ENCODE measurements at places on chromosomes 5 and 9.

DNA sequence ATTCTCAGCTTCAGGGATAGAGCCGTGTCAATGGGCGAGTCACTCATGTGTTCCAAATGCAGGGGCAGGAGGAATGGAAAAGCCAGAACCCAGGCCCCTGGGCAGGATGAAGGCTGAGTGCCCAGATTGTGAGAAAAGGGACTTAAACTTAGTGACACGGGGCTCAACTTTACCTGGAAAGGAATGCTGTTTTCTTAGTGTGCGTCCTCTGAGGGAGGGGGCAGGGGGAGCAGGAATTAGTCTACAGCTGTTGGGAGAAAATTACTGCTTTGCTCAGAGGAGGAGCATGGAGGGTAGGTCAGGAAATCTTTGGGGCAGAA is 14.6 kb downstream of the HK3 start:
- DNase-seq, result no peak

GRCh38 chr5:128329386-128329939 is 208.6 kb downstream of the FBN2 start:
- no peak for DNase-seq

DNA sequence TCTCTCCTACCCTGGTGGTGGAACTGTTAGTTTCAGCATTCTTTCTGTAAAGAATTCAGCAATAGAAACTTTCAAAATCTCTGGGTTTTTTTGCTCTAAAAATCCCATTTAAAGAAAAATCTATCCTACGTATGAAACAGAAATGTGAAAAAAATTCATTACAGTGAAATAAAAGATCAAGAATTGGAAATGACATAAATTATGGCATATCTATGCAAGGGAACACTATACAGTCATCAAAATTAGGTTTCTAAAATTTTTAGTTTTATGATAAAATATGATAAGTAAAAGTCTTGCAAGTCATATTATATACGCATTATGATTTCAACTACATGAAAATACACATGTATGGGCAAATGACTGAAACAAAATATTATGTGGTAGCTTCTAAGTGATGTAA is 342.6 kb downstream of the CETN3 start:
- DNase-seq, result no peak

- no peak for DNase-seq
Measured at GRCh38 chr5:140041492-140042392, 1.4 kb downstream of the NRG2 start.

- DNase-seq, result no peak
Measured at GRCh38 chr9:68760674-68761333, 55.8 kb downstream of the PIP5K1B start.

DNA sequence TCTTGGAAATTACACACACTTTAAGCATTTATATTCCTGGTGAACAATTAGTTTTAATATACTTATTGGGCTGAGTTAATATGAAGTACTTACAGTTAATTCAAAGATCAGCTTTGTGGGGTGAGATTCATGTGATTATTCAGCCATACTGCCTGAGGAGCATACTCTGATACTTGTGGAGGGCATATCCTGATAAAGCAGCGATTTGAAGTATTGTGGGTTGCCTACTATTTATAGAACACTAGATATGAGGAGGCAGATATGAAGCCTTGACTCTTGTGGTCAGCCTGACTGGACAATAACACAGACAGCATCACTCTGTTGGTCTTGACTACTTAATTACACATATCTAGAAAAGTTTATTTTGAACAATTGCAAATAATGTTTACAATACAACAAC is 27.0 kb upstream of the AGGF1 start:
- DNase-seq, result no peak

- DNase-seq, result peak; percentile 33
Measured at GRCh38 chr9:35035851-35036701, 36.3 kb downstream of the VCP start.

- no peak for DNase-seq
Measured at GRCh38 chr5:6711409-6712141, 1.7 kb upstream of the TENT4A start.

DNA sequence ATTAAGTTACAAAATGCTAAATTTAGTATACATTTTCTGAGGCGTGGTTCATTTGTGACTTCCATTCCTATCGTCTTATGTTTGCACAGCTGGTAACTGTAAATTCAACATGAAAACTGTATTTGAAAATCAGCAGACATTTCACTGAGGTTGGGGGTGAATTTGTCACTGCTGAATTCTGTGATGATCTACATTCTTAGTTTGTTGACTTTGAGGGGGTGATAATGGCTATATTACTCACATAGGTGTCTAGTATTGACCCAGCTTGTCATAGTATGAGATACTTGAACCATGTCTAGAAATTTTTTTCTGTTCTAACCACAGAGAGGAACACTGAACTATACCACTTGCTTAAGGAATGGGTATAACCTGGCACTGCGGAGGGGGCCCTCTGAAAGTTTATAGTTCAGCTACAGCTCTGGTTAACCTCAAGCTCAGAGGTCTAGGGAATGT is 313.3 kb downstream of the PIK3R1 start:
- no peak for DNase-seq

GRCh38 chr9:121598965-121599871 is 52.2 kb upstream of the DAB2IP start:
- no peak for DNase-seq

DNA sequence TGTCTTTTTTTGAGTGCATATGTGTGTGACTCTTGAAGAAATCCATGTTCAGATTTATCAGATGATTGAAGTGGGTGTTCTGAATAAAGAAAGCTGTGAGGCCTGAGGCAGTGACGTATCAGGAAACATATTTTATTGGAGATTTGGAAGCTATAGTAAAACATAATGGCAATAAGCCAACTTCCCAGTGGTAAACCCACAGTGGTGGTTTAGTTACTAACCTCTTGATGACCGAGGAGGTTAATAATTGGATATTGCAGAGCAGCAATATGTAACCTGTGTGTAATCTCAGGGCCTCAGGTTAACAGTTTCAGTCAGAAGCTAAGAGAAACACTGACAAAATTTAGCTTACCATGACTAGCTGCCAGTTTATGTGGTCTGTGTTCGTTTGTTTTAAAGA is 6.9 kb downstream of the RGMB start:
- no peak for DNase-seq
